ENCODE measurements at places on chromosomes 12 and 14. TPM values are rescaled to one million over a fixed set of nuclear protein-coding genes. Genes with fewer than 3 reads are reported as not detected.

PLEKHH1 gene
- 4.2 TPM for total RNA-seq

RND1 gene
- total RNA-seq = 17.8 TPM

NPAS3 gene
- not detected for total RNA-seq

KRT5 gene
- 0.09 TPM for total RNA-seq

DLK1 gene
- 0.38 TPM for total RNA-seq

BMP4 gene
- 2.0 TPM for total RNA-seq

INHBC gene
- 0.05 TPM for total RNA-seq

MORN3 gene
- 0.23 TPM for total RNA-seq

CTSG gene
- not detected for total RNA-seq

HOXC4 gene
- 4.3 TPM for total RNA-seq

PLCZ1 gene
- not detected for total RNA-seq

Data from A549 treated with CORT108297 at 1 μM for 4 hours (cell line).